ENCODE measurements at places on chromosomes 11 and 22.

DNA sequence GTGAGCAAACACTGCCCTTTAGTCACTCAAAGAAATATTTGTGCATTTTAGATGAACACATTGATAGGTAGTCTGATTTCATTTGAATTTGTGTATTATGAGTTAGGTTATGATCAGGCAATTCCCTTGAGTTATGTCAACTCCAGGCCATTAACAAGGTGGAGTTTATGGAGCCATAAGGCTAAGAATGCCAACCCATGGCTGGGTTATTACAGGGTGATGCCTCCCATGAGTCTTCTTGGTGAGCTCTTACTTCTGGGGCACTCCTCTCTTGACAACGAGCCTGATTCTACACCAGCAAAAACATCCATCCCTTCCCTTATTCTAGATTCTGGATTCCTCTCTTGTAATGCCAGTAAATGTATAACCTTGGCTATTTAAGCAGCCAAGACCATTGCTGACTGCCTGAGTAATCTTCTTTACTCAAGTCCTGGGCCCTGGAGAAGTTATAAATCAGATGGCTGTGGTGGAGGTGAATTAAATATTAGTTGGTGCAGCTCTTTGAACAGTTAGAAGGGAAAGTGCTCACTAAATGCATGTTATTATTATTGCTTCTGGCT, 645.7 kb upstream of the TENM4 start:
- no peak for DNase-seq

GRCh38 chr11:134560566-134561330, 148.7 kb upstream of the B3GAT1 start:
- DNase-seq = no peak

DNA sequence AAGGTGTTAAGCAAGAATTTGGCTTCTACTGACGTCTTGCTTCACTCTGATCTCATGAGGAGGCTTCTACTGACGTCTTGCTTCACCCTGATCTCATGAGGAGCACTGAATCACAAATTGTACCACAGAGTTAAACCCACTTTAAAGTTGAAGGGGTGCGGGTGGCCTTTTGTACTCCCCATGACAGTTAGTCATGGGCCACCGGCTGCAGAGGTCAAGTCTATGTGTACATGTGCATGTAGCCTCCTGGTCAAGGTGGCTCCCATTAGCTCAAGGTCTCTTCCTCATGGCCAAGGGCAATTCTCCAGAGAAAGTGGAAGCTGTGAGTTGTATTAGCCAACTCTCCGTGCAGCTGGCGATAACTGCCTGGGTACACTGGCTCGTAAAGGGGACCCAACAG, 23.1 kb upstream of the FZD4 start:
- DNase-seq = no peak

DNA sequence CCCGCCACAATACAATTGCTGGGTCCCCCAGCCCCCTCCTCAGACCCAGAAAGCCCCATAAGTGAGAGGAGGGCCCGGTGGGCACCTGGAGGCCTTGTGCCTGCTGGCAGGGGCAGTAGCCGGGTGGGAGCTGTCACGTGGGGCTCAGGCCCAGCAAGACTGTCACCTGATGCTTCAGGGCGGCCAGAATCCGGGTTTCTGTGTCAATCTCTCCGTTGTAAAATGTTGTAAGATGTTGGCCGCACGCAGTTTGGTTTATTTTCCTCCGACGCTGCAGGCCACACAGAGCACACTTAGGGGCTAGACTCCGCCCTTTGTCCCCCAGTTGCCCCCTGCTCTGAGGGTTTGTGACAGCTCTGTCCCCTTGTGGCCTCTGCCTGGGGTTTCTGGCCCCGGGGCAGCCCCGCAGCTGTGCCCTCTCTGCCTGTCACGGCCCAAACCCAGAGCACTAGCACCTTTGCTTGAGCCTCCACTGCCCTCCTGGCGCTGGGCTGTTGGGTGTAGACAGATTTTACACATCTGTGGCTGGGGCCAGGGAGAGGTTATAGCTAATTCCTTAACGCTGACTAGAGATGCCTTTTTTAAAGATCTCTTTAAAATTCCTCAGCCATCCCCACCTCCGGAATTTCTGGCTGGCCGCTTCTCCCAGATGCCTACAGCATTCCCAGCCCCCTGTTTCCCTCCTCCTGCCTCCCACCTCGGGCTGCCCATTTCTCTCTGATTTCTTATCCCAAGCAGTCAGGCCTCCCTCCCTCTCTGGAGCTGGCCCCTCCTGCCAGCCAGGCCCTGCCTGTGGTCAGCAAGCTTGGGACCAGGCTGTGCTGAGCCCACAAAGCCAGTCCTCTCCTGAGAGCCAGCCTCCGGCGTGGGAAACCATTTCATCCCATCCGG, 3.2 kb upstream of the PRR5 start:
- no peak for DNase-seq

GRCh38 chr11:126363706-126364248, 8.3 kb downstream of the ST3GAL4 start:
- DNase-seq = no peak

DNA sequence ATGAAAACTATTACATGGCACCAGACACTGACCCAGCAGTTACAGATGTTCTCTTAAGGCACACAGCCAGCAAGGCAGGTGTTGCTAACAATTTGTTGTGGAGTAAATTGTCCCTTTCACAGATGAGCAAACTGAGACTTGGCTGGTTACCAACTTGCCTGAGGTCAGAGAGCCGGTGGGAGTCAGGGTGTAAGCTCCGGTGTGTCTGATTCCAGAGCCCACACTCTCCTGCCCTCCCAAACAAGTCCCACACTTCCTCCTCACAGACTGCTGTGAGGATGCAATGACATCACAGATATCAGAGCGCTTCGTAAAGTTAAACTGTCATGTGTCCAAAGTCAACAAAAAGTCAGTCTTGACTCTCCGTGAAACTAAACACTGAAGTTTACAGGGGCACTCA, 12.5 kb downstream of the GDPD5 start:
- no peak for DNase-seq

- DNase-seq = no peak
These were observed 187.4 kb downstream of the MN1 start for GRCh38 chr22:27614006-27614649.

- no peak for DNase-seq
These were observed 126.9 kb downstream of the CEP164 start for GRCh38 chr11:117454564-117454917.

DNA sequence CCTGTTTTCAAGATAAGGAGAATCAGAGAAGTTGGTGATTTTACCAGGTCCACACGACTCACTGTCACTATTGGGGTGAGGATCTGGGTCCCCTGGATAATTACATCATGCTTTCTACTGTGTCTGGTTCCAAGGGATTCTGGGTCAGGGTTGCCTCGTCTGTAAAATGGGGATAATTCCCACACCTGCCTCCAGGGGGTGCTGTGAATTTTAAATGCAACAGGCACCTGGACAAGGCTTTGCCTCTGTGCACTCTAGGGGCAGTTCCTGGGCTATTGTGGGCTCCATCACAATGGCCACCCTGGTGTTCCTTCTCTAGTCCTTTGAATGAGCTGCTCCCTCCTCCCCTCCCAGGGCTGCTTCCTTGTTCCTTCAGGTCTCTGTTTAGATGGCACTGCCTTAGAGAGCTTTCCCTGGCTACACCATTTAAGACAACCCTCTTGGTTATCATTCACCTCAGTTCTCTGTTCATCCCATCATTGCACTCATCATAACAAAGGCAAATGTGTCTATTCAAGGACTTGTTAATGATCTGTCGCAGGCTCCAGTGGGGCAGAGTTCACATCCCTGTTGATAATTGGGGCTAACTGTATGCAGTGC, 178.6 kb downstream of the MIAT start:
- peak; percentile 63 for DNase-seq

- no peak for DNase-seq
These were observed 258.4 kb upstream of the TENM4 start for GRCh38 chr11:79699246-79699645.

- DNase-seq = no peak
These were observed 47.0 kb upstream of the PPP6R3 start for GRCh38 chr11:68413591-68413999.

- DNase-seq = no peak
These were observed 9.0 kb downstream of the OR51S1 start for GRCh38 chr11:4839851-4840549.

DNA sequence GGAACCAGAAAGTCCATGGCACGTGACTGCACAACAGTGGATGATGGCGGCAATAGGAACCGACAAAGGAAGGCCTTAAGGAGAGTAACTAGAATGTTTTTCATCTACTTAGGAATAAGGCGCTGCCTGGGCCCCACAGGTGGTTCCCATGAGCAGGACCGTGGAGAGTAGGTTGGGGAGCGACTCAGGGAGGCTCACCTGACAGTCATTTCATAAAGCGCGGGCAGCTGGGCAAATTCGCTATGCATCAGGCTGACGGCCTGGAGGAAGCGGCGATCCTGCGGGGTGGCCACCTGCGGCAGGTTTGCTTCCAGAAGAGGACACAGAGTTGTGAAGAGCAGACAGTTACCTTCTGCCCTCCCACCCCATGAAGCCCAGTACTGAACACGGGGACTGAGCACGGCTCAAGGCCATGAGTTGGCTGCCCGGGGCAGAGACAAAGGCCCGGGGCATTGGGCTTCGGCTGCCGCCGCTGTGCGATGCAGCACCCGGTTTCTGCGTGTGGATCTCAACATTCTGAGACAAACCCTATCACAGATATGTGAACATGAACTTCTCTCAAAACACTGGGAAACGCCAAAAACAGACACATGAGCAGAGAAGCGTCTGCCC, 25.8 kb downstream of the HPS4 start:
- no peak for DNase-seq

- no peak for DNase-seq
These were observed 745 bp downstream of the NCAM1 start for GRCh38 chr11:112961751-112962578.

- DNase-seq = no peak
These were observed 19.4 kb upstream of the P2RY2 start for GRCh38 chr11:73198677-73199076.

DNA sequence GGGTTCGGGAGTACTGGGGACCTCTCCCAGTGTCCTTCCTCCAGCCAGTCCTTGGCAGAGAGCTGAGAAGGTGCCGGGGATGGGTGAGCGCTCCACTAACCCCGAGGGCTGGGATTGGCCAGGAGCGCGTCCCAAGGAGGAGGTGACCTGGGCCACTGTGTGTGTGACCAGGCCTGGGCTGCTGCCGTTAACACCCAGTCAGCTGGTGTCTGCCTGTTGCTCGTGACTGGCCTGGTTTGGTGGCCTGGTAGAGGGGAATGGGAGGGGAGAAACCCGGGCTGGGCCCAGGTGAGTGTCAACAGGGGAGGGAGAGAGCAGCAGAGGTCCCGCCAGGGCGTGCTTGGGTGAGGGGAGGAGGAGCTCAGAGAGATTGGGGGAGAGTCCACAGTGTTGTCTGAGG, 29.9 kb upstream of the GRAMD4 start:
- DNase-seq = no peak

DNA sequence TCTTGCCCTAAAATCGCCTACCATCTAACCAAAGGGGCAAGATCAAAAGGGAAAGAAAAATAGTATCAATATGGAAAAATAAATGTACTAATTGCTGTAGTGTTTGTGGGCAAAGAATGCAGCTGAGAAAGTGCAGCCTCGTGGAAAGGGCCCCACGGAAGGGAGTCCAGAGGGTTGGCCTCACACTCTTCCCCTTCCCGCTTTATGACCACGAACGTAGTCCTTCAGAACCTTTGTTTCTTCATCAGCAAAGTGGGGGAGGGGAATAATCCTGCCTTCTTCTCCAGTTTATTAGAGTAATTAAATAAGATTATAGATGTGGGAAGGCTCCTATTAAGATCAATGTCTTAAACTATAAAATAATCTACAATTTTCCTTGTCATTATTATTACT, 41.0 kb downstream of the FLI1 start:
- no peak for DNase-seq

DNA sequence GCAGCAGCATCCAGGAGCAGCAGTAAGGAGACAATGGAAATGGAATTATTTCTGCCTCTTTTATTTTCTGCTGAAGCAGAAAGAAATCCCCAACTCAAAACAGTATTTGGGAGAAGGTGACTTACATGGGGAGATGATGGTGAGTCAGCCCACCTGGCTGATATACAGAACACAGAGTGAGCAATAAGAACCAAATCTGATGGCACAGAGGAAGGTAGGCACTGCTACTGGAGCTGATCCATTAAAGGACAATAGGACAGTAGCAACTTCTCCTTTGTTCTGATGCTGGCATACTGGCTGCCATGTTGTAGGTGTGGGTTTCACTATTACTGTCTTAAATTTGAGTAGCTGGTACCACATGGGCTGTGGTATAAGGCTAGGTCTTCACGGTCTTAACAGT, 45.2 kb downstream of the CLPB start:
- no peak for DNase-seq

GRCh38 chr11:115787302-115787701, 283.1 kb upstream of the CADM1 start:
- no peak for DNase-seq

DNA sequence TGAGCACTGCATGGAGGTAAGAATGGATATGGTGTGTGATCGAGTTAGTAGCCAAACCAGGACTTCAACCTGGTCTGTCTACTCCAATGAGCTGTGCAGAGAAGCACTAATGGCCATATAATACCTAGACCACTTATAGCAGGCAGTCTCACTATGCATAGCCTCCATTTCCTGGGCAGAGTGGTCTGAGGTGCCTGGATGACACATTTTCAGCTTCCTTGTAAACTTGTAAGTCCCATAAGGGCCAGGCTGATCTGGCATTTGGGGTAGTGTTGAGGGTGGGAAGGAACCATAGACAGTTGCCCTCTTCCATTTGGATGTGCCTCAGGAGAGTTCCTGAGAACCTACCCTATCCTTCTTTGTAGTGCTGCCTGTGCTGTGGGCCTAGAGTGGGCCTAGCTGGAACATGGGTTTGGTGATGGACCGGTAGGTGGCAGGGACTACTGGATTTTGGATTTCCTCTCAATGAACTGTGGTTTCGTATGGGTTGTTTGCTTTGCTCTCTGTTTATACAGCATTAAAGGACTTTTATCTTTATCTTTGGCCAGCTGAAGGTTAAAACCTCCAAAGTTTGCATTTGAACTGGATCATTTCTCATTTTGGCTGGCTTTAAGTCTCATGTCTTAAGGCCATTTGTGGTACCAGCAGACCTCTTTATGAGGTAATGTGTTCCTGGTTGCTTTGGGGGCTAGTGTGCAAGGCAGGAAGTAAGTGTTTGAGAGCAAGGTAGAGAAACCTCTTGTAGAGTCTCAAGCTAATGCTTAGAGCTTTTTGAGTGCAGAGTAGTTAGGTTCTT, 86.9 kb downstream of the STIM1 start:
- DNase-seq = no peak

- DNase-seq = no peak
These were observed 683.9 kb downstream of the BRD1 start for GRCh38 chr22:49143812-49144211.

DNA sequence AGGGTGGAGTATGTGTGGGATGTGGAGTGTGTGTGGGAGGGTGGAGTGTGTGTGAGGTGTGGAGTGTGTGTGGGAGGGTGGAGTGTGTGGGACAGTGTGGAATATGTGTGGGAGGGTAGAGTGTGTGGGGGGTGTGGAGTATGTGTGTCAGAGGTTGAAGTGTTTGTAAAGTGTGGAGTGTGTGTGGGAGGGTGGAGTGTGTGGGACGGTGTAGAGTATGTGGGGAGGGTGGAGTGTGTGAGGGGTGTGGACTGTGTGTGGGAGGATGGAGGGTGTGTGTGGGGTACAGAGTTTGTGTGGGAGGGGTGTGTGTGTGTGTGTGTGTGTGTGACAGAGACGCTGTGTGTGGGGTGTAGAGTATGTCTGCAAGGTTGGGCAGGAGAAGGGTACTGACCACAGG, 355.5 kb downstream of the CADM1 start:
- no peak for DNase-seq

GRCh38 chr11:10540546-10540914, 457 bp downstream of the RNF141 start:
- no peak for DNase-seq

GRCh38 chr11:39570526-39570925, 1888.9 kb downstream of the LRRC4C start:
- no peak for DNase-seq
